IgD-negative memory B cell (primary cell): ENCODE measurements at places on chromosomes 16 and 17. TPM values are rescaled to one million over a fixed set of nuclear protein-coding genes. Genes with fewer than 3 reads are reported as not detected.

Gene TCF25
- polyA plus RNA-seq, result 135 TPM

Gene ENPP7
- polyA plus RNA-seq, result 0.89 TPM

Gene TTLL6
- not detected for polyA plus RNA-seq

Gene RNF222
- polyA plus RNA-seq, result 0.08 TPM

Gene IGF2BP1
- polyA plus RNA-seq, result not detected

Gene KCNJ12
- polyA plus RNA-seq, result not detected

Gene SPNS2
- not detected for polyA plus RNA-seq

Gene TBKBP1
- polyA plus RNA-seq, result 0.24 TPM

Gene PDE6G
- polyA plus RNA-seq, result 1.5 TPM

Gene TNFSF12
- 45.1 TPM for polyA plus RNA-seq

Gene ACAP1
- polyA plus RNA-seq, result 251 TPM

Gene TMEM106A
- 10.4 TPM for polyA plus RNA-seq

Gene HOXB6
- not detected for polyA plus RNA-seq

Gene SULT1A2
- polyA plus RNA-seq, result not detected

Gene NUFIP2
- polyA plus RNA-seq, result 14.4 TPM

Gene MAPT
- polyA plus RNA-seq, result not detected

Gene CDK5R1
- 3.8 TPM for polyA plus RNA-seq

Gene AXIN2
- 0.40 TPM for polyA plus RNA-seq

Gene SOX15
- not detected for polyA plus RNA-seq
